GM10248 (cell line): ENCODE measurements at places on chromosomes 2 and 18.

DNA sequence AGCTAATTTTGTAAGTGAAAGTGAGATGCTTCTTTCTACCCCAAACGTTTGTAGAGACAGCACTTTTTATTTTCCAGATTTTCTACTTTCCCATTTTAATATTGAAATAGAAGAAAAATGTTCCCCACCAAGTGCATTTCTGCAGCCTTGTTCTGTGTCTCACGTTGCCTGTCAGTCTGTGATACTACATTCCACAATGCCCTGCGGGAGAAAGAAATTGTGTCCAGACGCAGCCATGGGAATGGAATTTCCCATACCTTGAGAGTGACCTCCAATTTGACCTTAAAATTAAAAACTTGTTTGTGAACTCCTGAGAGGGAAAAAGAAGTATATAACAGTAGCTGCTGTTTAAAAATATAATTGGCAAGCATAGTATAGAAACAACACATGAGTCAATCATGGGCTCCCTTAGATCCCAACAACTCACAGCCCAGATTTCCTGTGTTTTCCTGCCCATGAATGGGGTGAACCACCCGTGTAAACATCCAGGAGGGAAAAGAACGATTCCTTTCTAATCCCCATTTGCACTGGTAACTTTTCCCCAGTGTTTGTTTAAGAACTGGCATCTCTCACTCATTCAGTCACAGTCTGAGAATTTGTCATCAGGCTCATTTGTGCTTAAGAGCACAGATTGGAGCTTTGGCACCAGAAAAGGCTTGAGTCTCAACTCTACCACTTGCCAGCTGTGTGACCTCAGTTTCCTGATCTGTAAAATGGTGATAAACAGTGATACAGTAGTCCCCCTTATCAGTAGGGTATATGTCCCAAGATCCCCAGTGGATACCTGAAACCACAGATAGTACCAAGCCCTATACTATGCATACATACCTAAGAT lies 166.1 kb upstream of the ZNF521 start:
- DNase-seq = no peak

DNA sequence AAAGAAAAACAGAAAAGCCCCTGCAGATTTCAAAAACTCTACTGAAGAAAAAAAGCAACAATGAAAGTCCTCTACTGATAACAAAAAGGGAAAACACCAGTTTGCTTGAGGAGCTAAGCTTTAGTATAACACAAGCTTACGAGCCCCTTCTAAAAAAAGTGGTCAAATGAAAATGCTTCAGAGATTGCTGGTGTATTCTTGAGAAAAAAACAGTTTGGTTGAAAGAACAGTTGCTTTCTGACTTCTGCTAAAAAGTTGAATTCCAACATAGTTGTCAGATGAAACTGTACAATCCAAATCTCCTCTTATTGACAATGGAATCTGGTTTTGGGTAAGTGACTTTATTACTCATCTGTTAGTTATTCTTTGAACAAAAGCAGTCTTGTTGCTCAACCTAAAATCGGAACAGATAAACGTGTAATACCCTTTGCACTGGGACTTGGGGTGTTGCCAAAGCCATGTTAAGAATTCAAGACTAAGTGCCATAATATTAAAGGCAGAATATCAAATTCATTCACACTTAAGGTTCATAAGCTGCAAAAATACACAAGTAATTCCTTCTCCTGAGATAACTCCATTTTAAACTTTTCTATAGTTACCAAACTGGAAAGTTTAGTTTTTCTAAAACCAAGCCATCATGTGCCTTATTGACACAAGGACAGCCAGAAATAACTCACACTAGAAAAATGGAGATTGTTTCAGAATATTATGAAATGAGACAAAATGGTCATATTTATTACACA lies 45.3 kb upstream of the SPAG16 start:
- no peak for DNase-seq

DNA sequence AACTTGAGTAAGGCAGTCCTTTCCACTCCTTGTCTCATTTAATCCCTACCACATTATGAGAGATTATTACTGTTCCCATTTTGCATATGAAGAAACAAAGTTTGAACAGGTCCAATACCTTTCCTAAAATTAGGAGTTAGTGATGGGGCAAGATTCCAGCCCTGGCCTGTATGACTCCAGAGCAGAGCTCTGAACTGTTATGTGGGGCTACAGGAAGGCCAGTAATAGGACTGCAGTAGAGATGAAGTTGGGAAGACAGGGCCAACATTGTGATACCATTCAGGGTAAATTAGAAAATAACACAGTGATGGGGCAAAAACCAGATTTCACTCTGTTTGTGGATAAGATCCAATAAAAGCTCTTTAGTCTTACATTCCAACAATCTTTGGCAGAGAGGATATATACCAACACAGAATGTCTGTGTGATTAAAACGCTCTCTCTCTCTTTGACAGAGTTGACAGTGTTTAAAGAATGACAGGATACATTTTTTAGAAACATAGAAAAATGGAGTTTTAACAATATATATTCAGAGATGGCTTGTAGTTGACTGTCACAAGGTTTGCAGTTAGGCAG lies 22.7 kb downstream of the KATNAL2 start:
- no peak for DNase-seq

DNA sequence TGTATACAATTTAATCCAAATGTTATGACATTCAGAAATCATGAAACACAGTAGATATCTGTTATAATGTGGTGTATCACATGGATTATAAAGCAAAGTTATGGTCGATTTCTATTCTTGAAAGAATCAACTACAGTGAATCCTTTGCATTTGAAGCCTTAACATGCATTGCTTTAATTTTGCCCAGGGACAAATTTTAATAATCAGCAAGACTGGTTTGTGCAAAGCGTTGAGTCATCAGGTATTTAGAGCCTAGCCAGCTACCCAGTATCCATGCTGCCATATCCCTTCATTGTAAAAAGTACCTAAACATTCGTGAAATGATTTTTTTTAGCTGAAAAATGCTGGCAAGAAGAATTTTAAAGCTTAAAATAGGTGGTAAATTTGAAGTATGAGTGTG lies 8.9 kb upstream of the SPDYA start:
- DNase-seq = no peak

DNA sequence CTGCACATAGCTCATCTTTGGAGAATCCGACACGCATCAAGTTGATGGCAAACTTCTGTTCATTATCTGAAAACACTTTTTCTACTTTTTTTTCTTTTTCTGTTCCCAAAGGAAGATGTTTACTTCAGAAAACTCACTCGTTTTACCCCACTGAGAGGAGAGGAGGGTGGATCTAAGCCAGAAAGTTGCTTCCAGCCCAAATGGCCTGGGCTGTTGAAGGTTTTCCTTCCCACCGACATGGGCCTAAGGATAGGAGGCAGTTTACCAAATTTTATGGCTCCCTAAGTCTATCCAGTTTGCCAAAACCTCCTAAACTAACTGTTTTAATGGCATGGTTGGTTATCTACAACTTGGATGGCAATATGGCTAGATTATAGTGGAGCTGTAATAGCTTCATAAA lies 70.4 kb downstream of the DDX1 start:
- DNase-seq = no peak

GRCh38 chr2:2054363-2054882 lies 276.7 kb downstream of the MYT1L start:
- no peak for DNase-seq

DNA sequence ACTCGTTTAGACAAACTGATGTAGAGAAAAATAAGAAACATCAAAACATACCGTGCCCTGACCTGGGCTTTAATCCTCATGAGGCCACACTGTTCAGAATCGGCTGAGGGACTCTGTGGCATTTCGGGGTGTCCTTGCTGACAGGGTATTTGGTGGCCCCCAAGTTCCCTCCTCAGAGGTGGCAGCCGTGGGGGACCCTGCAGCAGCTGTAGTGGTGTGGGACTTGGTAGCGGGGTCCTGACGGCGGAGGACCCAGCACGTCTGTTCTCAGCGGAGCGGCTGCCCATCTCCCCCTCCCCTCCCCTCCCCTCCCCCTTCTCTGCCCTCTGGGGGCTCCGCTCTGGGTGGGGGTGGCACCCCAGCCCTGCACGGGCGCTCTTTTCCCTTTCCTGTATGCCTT lies 18.4 kb downstream of the KCNG2 start:
- no peak for DNase-seq

GRCh38 chr18:41324934-41325333 lies 630.1 kb upstream of the PIK3C3 start:
- no peak for DNase-seq

DNA sequence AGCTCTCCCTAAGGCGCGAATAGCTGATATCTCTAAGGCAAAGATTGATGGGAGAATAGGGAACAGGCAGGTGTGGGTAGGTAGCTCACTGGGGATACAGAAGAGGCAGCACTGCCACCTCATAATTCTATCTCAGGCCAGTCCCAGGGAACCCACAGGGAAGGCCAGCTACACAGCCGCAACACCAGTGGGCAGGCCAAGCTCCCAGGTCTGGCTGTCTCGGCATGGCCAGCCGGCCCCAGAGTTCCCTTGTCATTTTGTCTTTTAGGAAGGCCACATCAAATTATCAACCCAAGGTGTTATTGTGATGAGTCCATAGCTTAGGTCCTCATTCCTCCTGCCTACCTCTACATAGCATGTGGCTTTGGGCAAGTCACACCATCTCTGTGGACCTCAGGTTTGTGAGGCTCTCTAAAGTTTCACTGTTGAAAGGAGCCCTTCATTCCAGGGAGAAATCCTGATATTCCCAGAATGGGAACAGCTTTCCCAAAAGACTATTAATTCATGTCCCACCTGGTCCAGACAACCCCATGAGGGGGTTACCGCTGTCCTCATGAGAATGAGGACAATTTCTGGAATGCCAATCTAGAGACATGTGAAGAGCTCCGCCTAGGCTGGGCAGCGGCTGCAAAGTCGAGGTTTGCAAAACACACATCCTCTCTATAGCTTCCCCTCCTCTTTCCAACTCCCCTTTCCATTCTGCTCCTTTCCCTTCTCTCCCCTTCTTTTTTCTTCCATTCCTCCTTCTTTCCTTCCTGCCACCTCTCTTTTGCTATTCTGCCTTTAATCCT lies 287.1 kb upstream of the ID2 start:
- DNase-seq = no peak

- DNase-seq = no peak
These were observed 309.3 kb downstream of the ZNF521 start for GRCh38 chr18:25042641-25043051.

GRCh38 chr2:241193271-241193670 lies 4.8 kb downstream of the ANO7 start:
- DNase-seq = no peak

GRCh38 chr2:128601298-128602037 lies 282.8 kb upstream of the HS6ST1 start:
- no peak for DNase-seq

- DNase-seq = no peak
These were observed 62.0 kb upstream of the ANKRD44 start for GRCh38 chr2:197372592-197372991.

DNA sequence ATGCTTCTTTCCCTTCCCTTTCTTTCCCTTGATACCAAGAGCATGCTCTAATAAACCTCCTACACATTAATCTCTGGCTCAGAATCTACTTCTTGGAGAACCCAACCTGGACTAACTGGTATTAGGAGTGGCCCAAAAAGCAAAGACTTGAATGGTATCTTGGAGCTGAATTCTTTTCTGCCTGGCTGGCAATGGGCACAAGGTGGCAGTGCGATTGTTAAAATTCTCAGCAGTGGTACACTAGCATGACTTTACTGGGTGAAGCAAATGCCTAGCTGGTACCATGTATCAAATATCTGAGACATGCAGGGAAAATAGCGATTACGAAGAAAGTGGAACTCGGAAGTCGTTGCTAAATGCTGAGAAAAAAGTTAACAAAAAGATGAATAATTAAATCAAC lies 376.1 kb downstream of the XIRP2 start:
- DNase-seq = no peak

DNA sequence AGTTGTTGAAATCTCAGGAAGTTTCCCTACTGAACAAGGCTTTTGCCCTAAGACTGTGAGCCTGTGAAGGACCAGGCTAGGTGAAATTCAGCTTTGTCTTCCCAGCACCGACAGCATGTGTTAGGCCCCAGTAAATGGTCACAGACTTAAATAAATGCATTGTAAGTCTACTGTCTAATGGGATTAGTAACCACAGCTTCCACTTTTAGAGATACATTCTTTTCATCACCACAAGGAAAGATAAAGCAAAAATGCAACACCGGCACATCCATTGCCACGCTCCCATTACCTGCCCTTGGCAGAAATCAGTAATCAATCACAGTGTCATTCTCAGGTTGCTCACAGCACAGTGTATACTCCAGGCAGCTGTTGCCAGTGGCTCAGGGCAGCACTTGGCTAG lies 59.3 kb downstream of the CRACDL start:
- no peak for DNase-seq

- no peak for DNase-seq
These were observed 18.7 kb downstream of the SH3BP4 start for GRCh38 chr2:234970477-234970882.

DNA sequence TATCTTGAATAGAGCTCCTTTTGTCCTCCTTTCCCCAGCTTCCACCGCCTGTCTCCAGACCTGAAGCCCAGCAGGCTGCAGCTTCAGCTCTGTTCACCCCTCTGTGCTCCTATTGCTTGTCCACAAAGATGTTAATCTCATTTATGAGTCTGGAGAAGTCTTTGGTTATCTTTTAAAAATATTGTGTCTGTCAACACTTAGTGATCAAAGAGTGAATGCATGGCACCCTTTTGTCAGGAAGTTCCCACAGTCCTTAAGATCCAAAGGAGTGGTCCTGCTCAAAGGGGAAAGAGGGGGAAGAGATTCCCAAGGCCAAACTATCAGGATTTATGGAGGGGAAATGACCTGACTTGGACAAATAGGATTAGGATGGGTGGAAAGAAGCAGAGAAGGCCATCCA lies 118.9 kb downstream of the ACAA2 start:
- no peak for DNase-seq

DNA sequence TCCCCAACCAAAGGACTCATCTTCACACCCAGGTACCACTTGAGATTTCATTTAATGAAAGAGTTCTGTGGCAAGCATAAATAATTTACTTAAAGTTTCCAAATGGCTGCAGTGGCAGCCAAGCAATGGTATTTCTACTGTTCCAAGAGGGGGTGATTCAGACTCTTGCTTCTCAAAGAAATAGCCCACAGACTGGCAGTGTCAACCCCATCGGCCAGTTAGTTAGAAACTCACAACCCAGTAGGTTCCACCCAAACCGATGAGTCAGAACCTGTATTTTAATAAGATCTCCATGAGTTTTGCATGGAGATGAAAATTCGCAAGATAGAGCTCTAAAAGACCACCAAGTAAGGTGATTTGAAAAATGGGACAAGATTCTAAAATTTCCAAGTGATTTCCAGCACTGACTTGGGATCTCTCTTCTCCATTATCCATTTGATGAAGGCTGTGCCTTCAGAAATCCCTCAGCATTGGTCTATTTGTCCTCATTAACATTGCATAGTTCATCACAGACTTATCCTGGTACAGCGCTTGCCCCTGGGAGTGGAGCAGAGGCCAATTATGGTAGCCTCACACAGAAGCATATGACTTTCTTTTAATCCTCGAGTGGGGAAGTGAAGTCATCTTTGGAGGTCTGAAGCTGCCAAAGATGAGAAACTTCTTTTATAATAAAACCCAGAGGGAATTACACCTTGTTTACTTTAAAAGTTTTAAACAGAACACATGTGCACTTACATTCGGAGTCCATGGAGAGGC lies 361.4 kb upstream of the ID2 start:
- DNase-seq = no peak
